ENCODE measurements at places on chromosomes 2 and 18.

GRCh38 chr2:163802284-163802683, 66.5 kb upstream of the FIGN start:
- DNase-seq, result no peak

- no peak for DNase-seq
These were observed 49.4 kb downstream of the TGOLN2 start for GRCh38 chr2:85278361-85278760.

GRCh38 chr2:232322560-232323327, 55.8 kb upstream of the ALPP start:
- DNase-seq, result no peak

GRCh38 chr2:147808520-147808919, 36.3 kb upstream of the ACVR2A start:
- no peak for DNase-seq

DNA sequence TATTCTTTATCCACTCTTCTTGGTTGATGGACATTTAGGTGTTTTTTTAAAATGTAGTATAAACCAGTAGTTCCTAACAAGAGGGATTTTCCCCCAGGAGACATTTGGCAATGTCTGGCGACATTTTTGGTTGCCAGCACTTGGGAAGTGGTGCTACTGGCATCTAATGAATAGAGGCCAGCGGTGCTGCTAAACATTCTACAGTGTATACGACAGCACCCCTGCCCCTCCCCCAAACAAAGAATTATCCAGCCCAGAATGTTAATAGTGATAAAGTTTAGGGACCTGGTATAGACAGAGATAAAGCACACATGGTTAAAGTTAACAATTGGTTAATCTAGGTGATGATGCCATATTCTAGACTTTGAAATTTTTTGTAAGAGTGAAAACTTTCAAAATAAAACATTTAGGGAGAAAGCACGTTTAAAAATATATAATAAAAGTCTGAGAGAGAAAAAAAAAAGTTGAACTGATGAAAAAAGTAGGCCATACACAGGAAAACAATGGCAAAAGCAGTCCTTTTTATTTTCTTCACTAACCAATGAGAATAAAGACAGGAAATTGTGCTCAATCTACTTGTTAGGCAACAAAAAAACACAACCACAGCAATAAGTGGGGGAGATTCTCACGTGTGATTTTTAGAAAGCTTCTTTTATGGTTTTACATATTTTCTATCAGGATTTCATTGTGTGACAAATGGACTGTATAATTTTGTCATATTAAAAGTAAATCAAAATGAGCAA, 14.8 kb downstream of the FBXO48 start:
- no peak for DNase-seq

- no peak for DNase-seq
These were observed 1602.1 kb upstream of the TMEFF2 start for GRCh38 chr2:193796847-193797246.

DNA sequence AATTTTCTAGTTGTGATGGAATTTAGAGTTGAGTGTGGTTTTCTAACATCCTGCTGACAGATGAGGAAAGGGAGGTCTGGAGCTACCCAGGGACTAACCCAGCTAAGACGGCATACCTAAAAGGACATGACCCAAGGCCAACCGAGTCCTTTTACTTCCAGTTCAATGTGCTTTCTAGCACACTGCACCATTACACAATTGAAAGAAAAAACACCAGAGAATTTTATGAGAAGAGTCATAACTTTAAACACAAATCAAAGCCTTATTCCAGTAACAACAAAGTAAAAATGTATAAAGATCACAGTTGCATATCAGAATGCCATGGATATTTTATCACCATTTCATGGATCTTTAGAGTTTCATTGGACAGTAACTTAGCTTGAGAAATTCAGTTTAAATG, 480.3 kb downstream of the MEIS1 start:
- no peak for DNase-seq

DNA sequence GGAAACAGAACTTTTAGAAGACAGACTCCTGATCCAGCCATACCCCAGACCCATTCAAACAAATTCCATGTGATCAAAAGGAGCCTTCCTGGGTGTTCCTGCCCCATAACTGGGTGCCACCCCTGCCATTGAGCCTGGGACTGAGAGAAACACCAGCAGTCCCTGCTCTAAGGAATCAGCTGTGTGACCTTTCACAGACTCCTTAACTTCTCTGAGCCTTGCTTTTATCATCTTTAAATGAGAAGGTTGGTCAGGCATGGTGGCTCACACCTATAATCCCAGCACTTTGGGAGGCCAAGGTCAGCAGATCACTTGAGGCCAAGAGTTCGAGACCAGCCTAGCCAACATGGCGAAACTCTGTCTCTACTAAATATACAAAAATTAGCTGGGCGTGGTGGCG, 20.6 kb downstream of the CIDEA start:
- no peak for DNase-seq

DNA sequence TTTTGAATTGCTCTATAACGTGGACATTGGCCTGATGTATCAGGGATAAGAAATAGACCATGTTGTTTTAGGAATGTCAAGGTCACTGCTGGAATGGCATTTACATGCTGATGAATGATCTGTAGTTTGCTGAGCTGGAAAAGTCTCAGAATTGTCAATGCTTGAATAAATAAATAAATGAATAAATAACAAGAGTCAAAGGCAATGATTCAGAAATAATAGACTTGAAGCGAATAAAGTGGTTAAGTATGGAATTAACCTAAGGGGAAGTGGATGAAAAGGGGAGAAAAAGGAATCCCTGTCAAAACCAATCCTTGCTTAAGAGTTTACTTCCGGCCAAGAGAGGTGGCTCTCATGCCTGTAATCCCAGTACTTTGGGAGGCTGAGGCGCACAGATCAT, 1620.0 kb downstream of the SUCLG1 start:
- DNase-seq, result no peak

- no peak for DNase-seq
These were observed 44.2 kb downstream of the RTP5 start for GRCh38 chr2:241913703-241914102.

All from NAMALWA (cell line).